HCEC 1CT (cell line): ENCODE measurements at places on chromosomes 1 and 21.

DNA sequence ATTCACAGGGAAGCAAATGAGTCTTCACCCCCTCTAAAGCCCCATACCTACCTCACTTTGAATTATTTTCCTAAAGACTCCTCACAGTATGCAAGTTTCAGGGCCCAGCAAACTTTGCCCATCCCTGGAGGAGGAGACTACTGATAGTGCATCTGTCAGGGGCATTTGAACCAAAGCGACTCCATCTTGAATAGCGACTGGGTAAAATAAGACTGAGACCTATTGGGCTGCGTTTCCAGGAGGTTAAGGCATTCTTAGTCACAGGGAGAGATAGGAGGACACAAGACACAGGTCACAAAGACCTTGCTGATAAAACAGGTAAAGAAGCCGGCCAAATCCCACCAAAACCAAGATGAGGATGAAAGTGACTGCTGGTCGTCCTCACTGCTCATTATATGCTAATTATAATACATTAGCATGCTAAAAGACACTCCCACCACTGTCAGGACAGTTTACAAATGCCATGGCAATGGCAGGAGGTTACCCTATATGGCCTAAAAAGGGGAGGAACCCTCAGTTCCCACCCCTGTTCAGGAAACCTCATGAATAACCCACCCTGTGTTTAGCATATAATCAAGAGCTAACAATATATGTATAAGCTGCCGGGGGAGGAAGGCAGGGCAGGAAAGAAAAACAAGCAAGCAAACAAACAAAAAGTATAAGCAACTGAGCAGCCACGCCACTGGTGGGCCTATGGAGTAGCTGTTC is 3.3 kb upstream of the PKNOX1 start:
- DNase-seq: no peak

GRCh38 chr1:152347116-152347728 is 12.6 kb downstream of the FLG2 start:
- DNase-seq: peak; percentile 13

GRCh38 chr1:25186161-25187007 is 45.9 kb downstream of the SYF2 start:
- DNase-seq: no peak

DNA sequence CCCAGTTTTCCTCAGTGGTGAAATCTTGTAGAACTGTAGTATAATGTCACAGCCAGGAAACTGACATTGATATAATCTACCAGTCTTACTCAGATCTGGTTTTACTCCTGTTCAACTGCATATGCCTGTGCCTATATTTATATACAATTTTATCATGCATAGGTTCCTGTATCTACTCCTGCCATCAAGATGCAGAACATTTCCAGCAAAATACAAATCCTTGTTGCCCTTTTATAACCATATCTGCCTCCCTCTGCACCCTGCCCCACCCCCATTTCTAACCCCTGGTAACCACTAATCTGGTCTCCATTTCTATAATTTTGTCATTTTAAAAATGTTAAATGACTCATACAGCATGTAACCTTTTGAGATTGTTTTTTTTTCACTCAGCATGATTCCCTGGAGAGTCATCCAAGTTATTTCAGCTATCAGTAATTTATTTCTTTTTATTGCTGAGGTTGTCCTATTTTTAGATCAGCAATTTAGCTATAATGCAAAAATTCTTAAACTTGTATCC is 8.1 kb downstream of the UTP25 start:
- DNase-seq: peak; percentile 76

GRCh38 chr1:174605198-174605597 is 157.4 kb downstream of the GPR52 start:
- DNase-seq: no peak

DNA sequence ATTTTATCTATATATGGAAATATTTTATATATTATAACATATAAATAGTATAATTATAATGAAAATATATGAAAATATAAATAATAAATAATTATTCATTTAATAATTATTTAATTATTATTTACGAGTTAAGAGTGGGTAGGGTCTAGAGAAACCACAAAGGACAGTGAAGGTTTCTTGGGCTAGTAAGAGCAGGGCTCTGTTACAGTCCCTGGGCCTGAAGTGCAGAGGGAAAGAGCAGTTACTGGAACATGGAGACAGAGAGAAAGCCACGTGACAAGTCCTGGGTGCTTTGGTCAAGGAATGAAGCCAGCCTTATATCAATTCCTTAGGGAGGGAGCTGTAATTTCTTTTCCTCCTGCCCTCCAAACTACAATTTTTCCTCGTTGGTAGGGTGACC is 117.2 kb upstream of the OLIG2 start:
- no peak for DNase-seq

DNA sequence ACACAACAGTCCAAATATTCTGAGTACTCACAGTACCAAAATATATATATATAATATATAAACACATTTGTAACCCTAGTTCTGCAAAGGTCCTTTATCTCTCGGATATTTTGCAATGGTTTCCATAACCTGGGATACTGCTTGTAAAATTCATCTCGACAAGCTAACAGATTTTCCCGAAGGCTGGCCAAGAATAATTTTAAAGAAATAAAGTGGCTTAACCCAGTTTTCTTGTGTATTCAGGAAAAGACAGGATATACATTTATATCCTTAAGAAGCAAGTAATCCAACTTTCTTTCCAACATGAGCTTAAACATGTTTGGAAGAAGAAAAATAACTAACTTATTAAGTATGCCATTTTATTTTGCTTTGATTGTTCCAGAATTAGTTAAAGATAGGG is 348.7 kb upstream of the RUNX1 start:
- DNase-seq: no peak

- no peak for DNase-seq
Observed at GRCh38 chr1:182107209-182107608, 45.7 kb upstream of the ZNF648 start.

DNA sequence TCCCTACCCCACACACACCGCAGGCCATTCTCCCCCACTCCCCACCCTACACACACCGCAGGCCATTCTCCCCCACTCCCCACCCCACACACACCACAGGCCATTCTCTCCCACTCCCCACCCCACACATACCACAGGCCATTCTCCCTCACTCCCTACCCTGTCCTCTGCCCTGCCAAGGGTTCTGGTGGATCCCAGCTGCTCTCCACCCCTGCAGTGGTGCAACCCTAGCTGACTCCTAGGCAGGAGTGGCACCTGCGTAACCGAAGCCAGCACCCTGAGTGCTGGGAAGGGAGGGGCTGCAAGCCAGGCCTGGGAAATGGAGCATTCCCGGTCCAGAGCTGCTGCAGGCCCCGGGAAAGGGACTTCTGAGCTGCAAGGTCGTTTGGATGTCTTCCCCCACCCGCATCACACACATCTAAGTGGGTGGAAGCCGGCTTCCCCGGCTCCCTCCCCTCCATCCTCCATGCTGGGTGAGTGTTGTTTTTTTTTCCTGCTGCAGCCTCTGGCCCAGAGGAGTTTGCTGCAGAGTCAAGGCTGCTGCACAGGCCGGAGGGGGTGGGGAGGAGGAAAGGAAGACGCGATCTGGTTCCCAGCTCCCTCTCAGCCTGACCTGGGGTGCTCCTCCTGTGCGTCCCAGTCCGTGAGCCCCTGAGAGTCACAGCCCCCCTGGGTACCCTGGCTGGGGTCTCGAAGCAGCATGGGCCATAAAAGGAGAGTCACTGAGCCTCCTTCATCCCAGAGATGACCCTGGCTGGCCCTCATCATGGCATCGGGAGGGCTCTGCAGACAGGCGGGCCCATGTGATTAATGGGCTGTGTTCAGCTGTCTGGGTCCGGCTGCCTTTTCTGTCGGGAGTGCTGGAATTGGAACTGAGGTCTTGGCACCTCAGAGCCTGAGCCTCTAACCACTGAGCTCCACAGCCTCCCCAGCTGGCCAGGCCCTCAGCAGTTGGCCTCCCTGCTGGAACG is 16.1 kb downstream of the H6PD start:
- no peak for DNase-seq

DNA sequence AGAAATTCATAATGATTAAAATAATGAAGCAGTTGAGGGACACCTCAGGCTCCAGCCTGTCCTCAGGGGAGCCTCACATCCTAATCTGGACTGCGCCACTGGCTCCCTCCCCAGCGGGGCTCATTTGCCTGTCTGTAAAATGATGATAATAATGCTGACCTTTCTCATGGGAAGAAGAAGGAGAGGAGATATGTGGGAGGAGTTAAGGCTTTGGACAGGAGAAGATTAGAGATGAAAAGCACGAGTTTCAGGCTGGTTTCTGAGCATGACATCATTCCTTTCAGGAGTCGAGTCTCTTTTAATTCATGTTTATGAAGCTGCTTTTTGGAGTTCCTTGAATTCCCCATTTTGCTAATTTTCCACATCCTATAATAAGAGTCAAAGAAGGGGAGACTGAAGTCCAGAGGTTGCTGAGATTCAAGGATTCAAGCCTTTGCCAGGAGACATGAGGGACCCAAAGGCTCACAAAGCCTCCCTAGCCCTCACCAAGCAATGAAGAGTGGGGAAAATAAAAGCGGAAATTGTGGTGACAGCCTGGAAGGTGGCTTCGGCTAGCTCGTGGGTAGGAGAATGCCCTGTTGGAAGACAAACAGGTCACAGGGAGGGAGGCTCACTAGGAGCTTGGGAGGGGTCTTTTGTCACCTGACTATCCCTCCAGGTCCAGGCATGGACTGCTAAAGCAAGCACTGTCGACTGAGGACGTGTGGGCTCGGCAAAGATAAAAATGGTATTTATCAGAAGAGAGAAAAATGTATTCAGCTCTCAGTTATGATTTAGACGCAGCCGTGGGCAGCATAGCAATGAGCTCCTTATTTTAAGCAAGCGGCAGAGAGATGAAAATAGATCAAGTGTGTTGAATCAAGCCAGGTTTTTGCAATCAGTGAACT is 27.5 kb upstream of the STMN1 start:
- DNase-seq: no peak

- DNase-seq: no peak
Observed at GRCh38 chr1:90922996-90923395, 98.8 kb downstream of the ZNF644 start.

DNA sequence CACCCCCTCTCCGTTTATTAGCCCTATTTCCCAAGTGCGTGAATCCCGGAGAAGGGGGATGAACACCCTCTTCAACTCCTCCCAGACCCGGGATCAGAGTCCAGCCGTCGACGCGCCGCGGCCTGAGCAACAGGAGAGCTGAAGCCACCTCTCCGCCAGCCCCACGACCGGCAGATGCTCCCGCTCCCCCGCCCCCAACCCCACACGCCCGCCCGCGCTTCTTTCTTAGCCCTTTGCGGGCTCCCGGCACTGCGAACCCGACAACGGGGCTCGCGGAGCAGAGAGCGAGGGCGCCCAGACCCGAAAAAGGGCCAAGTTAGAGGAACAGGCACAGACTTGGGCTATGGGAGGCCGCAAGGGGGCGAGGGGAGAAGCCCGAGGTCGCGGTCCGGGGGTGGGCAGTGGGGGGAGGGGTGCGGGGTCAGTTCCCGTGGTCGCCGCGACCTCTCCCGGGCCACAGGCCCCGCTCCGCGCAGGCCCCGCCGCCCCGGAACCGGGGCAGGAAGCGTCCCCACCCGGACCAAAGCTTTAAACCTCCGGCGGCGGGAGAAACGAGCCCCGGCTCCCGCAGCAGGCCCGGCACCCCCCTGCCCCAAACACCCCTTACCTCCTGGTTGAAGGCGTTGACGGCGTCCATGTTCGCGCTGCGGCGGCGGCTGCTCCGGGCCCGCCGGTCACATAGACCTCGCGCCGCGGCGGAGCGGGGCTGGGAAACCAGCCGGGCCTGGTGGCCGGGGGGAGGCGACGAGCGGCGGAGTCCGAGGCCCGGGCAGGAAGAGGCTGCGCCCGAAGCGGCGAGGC is 662 bp downstream of the SCAF4 start:
- peak; percentile 26 for DNase-seq

GRCh38 chr1:23947366-23947765 is 12.3 kb upstream of the PNRC2 start:
- no peak for DNase-seq

GRCh38 chr1:71640998-71641397 is 560.2 kb upstream of the ZRANB2 start:
- DNase-seq: no peak

GRCh38 chr21:39173716-39174680 is 9.3 kb downstream of the PSMG1 start:
- no peak for DNase-seq

DNA sequence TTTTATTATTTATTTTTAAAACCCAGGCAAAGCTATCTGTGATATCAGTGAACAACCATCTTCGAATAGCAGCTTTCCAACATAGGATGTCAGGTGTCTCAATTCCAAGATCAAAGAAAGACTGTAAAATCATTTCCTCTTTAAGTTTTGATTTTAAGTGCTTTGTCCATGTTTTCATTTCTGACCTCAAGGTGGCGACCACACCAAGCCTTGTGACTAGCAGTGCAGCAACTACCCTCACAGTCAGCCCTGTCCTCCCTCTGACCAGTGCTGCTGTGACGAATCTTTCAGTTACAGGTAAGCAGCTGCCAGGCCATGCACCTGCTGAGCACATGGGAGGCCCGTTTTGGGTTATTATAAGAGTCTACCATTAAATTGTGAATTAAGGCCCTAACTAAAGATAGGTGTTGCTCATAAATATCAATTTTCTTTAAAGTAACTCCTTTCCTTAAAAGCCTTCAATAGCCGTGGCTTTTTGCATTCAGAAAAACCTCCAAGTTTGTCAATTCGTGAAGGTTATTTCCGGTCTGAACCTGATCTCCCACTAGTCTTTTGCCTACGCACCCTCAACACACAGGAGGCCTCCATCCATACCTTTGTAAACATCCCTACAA is 117.0 kb downstream of the CD247 start:
- DNase-seq: peak; percentile 52

GRCh38 chr1:224629965-224630364 is 13.8 kb downstream of the CNIH3 start:
- DNase-seq: no peak

DNA sequence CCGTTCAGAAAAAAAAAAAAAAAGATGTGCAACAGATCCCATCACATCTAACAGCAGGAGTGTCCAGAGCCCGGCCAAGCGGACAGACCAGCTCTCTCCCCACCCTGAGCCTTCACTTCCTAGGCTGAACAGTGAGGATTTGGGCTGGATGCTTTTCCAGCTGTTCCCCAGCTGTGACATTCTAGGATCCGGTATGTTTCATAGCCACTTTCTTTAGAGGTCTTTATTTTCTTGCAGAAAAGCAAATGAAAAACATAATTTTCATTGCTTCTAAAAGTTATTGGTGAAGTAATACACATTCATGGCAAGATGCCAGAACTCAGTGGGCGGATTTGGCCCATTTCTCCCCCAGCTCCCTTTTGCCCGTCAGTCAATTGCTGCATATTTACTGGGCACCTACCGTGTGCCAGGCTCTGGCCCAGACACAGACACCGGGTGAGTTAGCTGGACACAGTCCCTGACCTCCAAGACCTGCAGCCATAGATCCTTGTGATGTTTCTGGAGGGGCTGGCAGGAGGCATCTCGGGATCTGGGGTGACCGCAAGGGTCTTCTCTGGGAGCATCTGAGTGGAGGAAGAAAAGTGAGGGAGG is 213.7 kb upstream of the VAMP3 start:
- DNase-seq: no peak

DNA sequence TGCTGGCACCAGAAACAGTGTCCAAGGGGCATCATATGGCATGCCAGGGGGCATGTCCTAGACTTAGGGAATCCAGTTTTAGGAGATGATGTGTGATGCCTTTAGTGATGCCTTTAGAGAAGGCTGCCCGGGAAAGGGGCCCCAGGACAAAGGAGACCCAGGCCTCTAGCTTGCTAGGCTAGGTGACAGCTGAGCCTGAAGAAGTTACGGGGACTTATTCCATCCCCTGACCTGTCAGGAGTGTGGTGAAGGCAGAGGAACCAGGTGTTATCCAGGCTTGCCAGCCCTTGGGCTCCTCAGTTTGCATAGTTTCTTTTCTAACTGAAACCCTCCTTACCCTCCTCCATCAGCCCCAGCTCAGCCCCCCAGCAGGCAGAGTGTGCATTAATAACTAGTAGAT is 269.7 kb upstream of the CSF3R start:
- DNase-seq: no peak
